CD4-positive, alpha-beta T cell treated with Interleukin-12 subunit alpha and Interleukin-12 subunit beta, for 1 hour (primary cell): ENCODE measurements at places on chromosomes 1 and 21.
A peak's percentile ranks its signal among the peaks of the same experiment; 100 is the strongest.

- no peak for DNase-seq
Observed at GRCh38 chr1:45925728-45926287, 122.4 kb downstream of the MAST2 start.

- DNase-seq, result no peak
Observed at GRCh38 chr1:165650981-165651625, 20.1 kb downstream of the MGST3 start.

DNA sequence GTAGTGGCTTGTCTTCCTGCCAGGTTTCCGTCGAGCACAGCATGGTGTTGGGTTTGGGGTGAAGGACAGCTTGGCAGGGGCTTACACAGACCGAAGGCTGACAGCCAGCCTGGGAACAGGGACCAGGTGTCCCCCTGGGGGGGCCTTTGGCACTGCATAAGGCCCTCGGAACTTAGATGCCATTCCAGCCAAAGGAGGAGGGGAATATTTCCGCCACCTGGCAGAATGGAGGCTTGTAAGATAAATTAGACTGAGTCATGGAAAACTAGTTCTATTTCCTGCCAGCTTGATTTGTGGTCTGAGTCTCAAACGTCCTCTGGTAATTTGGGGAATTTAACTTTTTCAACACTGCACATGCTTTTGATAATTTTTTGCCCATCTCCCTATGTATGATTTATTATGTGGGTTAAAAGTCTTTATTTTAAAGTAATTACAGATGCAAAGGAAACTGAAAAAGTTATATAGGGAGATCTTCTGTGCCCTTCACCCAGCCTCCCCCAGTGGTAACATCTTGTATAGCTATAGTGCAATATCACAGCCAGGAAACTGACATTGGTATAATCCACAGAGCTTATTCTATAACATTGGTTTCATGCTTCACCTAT lies 11.5 kb upstream of the TMEM51 start:
- no peak for DNase-seq

DNA sequence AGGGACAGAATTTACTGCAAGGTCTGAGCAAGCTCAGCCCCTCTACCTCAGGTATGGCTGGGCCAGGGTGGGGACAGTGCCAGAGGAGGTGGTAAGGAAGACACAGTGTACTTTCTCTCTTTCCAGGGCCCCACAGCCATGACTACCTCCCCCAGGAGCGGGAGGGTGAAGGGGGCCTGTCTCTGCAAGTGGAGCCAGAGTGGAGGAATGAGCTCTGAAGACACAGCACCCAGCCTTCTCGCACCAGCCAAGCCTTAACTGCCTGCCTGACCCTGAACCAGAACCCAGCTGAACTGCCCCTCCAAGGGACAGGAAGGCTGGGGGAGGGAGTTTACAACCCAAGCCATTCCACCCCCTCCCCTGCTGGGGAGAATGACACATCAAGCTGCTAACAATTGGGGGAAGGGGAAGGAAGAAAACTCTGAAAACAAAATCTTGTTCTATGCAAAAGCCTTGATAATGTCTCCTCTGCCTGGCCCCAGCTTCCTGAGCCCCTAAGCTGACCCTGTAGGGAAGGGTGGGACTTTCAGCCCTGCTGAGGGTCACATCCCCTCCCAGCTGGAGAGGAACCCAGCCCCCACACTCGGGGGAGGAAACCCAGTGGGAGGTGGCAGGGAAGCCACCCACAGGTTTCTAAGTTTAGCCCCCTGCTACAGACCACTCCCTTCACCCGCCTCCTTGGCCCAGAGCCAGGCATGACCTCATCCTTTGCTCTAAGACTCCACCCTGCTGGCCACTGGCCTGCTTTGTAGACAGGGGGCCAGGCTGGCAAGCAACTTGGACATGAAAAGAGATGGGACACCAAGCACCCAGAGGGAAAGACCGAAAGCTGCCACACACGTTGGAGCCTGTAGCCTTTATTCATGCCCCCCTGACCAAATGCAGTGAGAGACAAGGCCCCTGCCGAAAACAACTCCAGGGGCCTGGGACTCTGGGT lies 6.4 kb downstream of the RHOC start:
- DNase-seq, result peak; percentile 75

- DNase-seq, result no peak
Observed at GRCh38 chr1:65176591-65176990, 28.6 kb downstream of the AK4 start.
